ENCODE measurements at places on chromosomes 11 and 22.

DNA sequence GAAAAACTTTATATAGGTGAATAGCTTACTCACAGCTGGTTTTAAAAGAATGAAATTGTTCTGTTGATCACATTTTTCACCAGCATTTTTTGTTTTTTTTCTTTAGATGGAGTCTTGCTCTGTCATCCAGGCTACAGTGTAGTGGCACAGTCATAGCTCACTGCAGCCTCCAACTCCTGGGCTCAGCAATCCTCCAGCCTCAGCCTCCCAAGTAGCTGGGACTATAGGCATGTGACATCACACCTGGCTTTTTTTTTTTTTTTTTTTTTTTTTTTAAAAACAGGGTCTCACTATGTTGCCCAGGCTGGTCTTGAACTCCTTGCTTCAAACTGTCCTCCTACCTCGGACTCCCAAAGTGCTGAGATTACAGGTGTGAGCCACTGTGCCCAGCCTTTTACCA lies 3.6 kb downstream of the PACS1 start:
- DNase-seq: no peak

GRCh38 chr11:15726893-15727519 lies 612.3 kb downstream of the INSC start:
- DNase-seq: no peak

DNA sequence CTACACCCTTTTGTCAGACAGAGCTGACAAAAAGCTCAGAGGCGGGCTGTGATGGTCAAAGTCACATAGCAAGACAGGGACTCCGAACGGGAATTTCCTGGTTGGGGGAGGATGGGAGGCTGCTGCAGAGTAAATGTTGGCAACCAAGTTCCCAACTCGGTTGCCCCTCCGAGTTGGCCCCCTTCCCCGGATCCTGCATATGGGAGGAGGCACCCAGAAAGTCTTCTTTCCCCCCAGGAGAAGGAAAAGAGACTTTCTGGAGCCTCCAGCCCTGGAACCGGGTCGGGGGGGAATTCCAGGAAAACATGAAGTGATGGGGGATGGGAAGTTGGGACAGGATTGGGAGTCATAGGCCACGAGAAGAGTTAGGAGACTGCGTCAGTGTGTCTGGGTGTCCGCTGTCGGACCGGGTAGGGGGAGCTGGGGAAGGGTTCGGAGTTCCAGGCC lies 614 bp downstream of the SELENOM start:
- DNase-seq: no peak

GRCh38 chr22:38207898-38208432 lies 6.2 kb downstream of the MAFF start:
- no peak for DNase-seq

- DNase-seq: no peak
These were observed 18.2 kb downstream of the CALCB start for GRCh38 chr11:15091625-15092024.

DNA sequence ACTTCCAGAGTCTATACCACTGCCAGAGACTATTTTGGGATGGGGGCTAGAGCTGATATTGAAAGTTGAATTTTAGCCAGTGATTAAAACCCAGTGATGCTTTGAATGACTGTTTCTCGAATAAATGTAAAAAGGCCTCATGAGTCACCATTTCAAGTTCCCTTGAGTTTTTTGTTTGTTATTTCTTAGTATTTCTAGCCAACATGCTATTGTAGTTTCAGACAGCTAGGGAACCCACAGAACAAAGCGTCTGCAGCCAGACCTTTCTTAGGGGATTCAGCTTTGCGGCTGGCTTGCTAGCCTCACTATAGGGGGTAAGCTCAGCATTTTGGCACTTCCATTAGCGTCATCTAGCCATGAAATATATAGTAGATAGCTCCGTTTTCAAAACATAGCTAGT lies 66.5 kb downstream of the DBX1 start:
- DNase-seq: no peak

- DNase-seq: no peak
These were observed at the start of gene RAB3IL1 for GRCh38 chr11:61917334-61918109. TSS of gene RAB3IL1 (minus strand) at chr11:61917566. CDS start at chr11:61917367, 199 bp downstream.

GRCh38 chr11:95450547-95451123 lies 219.6 kb upstream of the SESN3 start:
- no peak for DNase-seq

GRCh38 chr11:2827256-2827655 lies 58.3 kb downstream of the CDKN1C start:
- no peak for DNase-seq

DNA sequence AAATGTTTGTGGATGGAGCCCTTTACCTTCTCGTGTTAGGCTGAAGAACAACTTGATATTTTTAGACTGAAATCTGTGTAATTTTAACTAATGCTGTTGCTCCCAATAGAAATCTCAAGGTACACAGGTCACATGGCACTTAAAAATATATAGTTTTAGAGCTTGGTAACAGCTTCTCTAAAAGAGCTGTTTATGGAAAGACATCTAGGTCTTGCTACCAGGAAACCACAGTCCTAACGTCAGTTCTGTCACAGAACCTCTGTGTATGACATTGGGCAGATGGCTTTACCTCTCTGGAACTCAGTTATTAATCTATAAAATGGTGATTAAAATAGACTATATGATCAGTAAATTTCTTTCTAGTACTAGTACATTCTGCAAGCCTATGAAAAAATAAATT lies 35.4 kb downstream of the PAK1 start:
- DNase-seq: no peak

GRCh38 chr22:27719535-27720227 lies 81.9 kb downstream of the MN1 start:
- DNase-seq: no peak

DNA sequence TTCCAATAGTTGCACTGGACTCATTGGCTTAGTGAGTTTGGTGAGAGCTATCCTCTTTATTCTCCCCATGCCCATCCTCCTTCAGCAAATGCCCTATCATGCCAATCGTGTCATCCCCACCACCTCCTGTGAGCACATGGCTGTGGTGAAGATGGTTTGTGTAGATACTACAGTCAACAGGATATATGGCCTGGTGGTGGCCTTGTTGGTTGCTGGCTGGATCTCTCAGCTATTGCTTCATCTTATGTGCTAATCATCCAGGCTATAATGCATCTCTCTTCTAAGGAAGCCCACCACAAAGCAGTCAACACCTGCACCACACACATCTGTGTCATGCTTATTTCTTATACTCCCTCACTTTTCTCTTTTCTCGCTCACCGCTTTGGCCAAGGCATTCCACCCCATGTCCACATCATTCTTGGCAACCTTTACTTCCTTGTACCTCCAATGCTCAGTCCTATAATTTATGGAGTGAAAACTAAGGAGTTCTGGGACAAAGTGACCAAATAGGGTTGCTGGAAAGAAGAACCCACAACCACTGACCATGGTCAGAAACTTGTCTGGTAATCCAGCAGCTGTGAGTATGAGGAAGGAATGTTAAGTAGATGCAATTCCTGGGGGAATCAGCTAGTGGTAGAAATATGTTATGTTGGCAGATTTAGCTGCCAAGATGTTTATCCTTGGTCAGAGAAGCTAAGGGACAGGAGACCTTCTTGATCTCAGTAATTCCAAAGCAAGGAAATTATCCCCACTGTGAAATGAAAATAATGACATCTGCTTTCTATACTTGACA lies 16.3 kb upstream of the OR56B1 start:
- DNase-seq: no peak
